Liver (tissue), 10 donors: ENCODE measurements at places on chromosomes 1 and 21. TPM values are rescaled to one million over a fixed set of nuclear protein-coding genes. Genes with fewer than 3 reads are reported as not detected.

CSF1 gene
- 15.2 TPM for total RNA-seq

- DNase-seq, result no peak
These were observed 657 bp upstream of the LIN9 start for GRCh38 chr1:226309398-226310244.

GRCh38 chr1:26786437-26787380, 1.0 kb upstream of the PIGV start:
- DNase-seq, result peak; percentile 82

DNA sequence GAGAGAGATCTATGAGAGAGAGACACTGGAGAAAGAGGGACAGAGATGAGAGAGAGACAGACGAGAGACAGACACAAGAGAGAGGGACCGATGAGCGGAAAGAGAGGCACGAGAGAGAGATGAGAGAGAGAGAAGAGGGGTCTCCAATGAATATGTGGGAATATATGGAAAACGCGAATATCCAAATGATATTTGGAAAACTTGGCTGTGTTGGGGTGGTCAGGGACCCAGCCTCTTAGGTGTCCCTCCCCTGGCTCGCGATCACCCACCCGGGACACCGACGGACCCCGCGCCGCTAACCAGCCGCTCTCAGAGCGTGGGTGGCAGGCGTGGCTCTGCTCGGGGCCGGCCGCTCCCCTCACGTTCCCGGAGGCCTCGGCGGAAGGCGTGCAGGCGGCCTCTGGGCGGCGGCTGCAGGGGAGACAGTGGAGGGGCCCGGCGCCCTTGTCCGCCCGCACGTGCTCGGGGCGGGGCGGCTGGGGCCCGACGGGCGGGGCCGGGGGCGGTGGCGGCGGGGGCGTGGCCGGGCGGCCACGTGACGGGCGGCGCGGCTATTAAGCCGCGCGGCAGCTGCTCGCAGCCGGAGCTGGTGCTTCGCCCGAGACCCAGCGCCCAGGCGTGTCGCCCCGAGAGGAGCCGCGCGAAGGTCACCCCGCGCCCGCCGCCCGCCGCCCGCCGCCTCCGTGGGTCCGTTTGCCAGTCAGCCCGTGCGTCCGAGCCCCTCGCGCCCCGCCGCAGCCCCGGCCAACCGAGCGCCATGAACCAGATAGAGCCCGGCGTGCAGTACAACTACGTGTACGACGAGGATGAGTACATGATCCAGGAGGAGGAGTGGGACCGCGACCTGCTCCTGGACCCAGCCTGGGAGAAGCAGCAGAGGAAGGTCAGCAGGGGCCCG, at the start of gene ACTN2:
Gene ACTN2, plus strand, starts transcription at position 583 of the 898 bp plus-strand sequence. Its CDS starts 175 bp downstream, at position 758.
- DNase-seq, result peak; percentile 51

DNA sequence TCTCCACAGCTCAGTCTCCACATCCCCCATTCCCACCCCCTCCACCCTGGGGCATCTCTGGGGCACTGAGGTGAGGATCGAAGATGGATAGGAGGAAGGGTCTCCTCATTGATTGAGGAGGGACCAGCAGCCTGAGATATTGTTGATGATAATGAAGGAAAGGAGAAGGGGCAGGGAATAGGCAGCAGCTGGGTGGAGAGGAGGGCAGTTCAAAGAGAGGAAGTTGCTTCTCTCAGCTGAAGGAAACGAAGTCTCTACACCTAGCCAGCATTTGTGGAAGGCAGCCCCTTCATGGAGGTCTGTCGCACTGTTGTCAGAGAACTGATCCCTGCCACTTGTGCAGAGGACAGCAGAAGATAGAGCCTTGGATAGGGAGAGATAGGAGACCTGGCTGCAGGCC, 5.7 kb downstream of the KNCN start:
- DNase-seq, result no peak

DNA sequence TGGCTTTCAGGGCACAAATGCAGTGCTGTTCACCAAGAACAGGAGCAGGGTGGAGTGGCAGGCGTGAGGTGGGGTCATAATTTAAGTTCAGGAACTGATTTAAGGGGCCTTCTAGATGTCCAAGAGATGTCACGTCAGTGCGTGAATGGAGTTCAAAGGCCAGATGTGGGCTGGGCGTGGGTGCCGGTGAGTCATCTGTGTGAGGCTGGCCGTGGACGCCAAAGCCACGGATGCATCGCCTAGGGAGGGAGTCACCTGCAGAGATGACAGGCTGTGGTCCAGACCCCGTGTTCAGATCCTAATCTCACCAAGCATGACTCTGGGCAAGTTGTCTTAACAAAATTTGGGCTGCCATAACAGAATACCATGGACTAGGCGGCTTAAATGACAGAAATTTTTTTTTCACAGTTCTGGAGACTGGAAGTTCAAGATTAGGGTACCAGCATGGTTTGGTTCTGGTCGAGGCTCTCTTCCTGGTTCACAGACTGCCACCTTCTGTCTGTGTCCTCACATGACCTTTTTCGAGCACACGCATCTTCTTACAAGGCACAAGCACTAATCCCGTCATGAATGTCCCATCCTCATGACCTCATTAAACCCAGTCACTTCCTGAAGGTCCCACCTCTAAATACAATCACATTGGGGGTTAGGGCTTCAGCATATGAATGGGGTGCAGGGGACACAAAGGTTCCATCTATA, 109.6 kb downstream of the PRDM2 start:
- DNase-seq, result no peak

DNA sequence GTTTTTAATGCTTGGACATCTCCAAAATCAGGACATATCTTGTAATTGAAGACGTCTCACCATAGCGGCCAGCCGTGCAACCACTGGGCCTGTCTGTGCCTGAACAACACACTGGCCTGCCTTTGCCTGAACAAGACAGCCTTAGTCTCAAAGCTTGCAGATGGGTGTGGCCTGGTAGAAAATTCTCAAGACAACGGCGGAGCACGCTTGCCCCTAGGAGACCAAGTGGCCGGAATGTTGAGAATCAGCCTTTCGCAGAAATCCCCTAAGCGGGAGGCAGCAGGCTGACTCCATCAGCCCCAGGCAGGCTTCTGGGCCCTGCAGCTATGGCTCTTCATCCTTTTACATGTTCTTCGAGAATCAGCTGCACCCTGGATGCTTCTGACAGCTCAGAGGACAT, 98.0 kb upstream of the C1orf174 start:
- no peak for DNase-seq

- DNase-seq, result no peak
These were observed 240.5 kb downstream of the TGFB2 start for GRCh38 chr1:218585511-218586184.

- DNase-seq, result no peak
These were observed 6.3 kb upstream of the FNBP1L start for GRCh38 chr1:93441589-93441988.

GRCh38 chr1:20476265-20477038, 9.6 kb downstream of the CAMK2N1 start:
- peak; percentile 80 for DNase-seq
